ENCODE measurements at places on chromosomes 6 and 20. TPM values are rescaled to one million over a fixed set of nuclear protein-coding genes. Genes with fewer than 3 reads are reported as not detected.

DNA sequence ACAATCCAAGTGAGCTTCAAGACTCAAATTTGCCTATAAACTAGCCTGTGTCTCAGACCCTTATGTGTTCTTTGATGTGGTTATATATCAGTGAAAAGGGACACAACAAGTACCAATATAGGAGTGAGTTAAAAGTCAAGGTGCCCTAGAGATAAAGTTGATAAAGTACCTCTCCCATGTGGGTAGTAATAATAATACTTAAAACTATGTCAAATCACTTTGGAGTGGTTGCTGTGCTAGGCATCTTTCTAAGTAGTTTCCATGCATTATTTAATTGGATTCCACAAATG lies 100.4 kb downstream of the BMP5 start:
- H3K4me1 ChIP-seq, result no peaks in the 10 kb centered on the region
- no peaks in the 10 kb centered on the region for H3K36me3 ChIP-seq
- no peak for DNase-seq

DNA sequence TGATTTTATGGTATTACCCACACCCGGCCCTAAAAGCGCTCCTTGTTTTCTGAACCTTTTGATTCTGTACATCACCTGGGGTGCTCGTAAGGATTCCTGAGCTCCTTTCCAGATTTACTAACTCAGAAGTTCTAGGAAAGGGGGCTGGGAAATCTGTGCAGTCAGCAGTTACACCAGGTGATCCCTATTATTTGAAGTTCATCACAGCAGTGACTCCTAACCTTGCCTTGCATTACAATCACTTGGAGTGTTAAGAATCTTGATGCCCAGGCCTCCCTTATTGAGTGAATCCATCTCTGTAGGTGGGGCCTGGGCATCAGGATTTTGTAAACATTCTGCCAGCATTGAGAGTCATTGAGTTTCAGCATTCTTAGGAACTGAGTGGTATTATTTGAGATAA lies 44.7 kb downstream of the BMP6 start:
- H3K36me3 ChIP-seq, result no peaks in the 10 kb centered on the region
- H3K4me3 ChIP-seq, result no peak overlapping the region
- no peaks in the 10 kb centered on the region for H3K27me3 ChIP-seq
- H3K27ac ChIP-seq, result no peak overlapping the region
- no peak for DNase-seq

The MAFB gene
- 5.4 TPM for polyA plus RNA-seq

- H3K4me1 ChIP-seq, result no peaks in the 10 kb centered on the region
- H3K27me3 ChIP-seq, result no peaks in the 10 kb centered on the region
- H3K27ac ChIP-seq, result no peak overlapping the region
- DNase-seq, result no peak
These were observed 503.6 kb downstream of the MMUT start for GRCh38 chr6:48959251-48960060.

- H3K27ac ChIP-seq, result no peak overlapping the region
- H3K27me3 ChIP-seq, result no peaks in the 10 kb centered on the region
- no peak for DNase-seq
These were observed 9.4 kb downstream of the CCNC start for GRCh38 chr6:99559057-99559456.

The TMEM217 gene
- 0.60 TPM for polyA plus RNA-seq

DNA sequence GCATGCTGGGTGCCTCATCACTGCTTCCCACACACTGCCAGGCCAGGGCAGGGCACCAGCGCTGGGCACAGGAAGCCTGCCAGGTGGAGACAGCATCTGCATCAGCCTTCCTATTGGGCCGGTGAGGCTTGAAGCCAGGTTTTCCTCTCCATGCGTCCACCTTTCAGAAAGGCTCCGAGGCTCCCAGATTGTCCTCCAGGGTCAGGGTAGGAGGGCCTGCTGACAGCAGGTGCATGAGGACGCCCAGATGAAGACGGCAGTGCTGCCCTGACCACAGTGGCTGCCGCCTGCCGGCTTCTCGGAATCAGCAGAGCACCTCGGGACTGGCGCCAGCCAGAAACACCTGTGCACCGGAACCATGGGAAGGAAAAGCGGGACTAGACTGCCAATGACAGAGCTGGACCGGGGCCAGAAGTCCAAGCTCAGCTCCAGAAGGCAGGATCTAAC lies 170.5 kb upstream of the CST7 start:
- peak; percentile 61 for DNase-seq
- no peaks in the 10 kb centered on the region for H3K27me3 ChIP-seq
- no peaks in the 10 kb centered on the region for H3K36me3 ChIP-seq
- no peak overlapping the region for H3K4me3 ChIP-seq
- no peak overlapping the region for H3K27ac ChIP-seq

DNA sequence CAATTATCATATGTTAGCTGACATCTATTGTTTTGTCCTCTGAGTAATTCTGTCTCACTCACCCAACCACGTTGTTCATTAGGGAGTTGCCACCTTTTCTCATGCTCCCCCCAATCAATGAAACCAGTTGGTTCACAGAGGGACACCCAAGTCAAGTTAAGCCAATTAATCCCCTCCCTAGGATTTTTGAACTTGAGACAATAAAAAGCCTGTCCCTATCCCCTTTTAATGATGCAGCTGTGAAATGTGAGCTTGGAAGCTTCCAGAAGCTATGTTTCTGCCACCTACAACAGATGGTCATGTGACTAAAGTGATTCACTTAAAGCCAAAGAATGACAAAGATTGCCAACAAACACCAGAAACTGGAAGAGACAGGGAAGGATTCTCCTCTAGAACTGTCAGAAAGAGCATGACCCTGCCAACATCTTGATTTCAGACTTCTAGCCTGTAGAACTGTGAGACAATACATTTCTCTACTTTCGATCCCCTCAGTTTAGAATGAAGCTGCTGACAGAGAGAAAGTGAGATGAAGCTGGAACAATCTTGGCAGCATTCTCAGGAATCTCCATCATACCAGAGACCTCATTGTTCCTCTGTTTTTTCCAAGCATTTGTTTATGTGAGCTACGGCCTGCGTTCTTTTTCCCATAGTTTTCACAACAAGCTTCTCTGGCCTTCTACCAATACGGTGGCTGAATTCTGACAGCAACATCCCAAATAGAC lies 57.8 kb upstream of the TPD52L1 start:
- H3K4me1 ChIP-seq, result peaks cover 30% of the 10 kb centered on the region
- H3K4me3 ChIP-seq, result no peak overlapping the region
- no peaks in the 10 kb centered on the region for H3K36me3 ChIP-seq
- DNase-seq, result no peak
- no peaks in the 10 kb centered on the region for H3K27me3 ChIP-seq

DNA sequence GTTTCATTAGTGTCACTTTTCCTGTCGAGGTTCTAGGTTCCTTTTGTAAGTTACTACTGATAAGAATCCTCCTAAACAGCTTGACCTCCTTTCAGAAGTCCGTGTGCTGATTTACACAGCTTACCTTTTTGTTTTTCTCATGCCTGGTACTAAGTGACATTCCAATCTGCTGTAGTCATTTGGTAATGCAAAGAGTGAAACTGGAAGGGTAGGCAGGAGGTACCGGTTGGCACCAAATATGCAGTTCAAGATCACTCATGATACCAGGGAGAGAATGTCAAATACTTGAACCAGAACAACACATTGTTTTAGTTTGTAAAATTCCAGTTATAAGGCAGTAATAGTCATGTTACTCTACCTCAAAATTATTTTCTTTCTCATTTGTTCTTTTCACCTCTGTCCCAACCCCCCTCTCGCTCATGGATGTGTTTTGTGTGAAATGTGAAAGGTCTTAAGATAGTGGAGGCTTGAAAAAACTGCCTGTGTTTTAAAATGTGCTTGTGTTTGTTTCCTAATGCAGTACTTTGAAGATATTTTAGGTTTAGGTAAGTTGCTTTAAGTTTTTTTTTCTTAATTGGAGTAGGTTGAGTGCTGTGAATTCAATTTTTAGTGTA lies 23.2 kb downstream of the AFDN start:
- no peaks in the 10 kb centered on the region for H3K36me3 ChIP-seq
- DNase-seq, result no peak
- no peaks in the 10 kb centered on the region for H3K27me3 ChIP-seq
- no peak overlapping the region for H3K27ac ChIP-seq

DNA sequence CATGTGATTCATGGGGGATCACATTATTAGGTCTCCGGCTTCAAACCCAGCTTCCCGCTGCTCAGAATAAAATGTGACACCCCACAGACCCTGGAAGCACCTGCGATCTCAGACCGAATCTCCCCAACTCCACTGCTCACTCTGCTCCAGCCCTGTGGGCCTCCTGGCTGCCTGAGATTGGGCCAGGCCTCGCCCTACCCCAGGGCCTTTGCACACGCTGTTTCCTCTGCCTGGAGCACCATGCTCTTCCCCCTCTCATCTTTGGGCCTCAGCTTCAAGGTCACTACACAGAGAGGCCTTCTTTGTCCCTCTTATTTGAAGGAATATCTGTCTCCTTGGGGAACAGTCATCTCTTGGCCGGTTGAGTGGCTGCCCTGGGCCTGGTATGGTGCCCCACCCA lies 48.8 kb downstream of the RBM38 start:
- H3K27me3 ChIP-seq, result no peaks in the 10 kb centered on the region
- no peaks in the 10 kb centered on the region for H3K4me1 ChIP-seq
- no peak overlapping the region for H3K4me3 ChIP-seq
- DNase-seq, result no peak

GRCh38 chr6:154441995-154442310 lies 68.5 kb downstream of the CNKSR3 start:
- H3K4me3 ChIP-seq, result no peak overlapping the region
- DNase-seq, result no peak
- peaks cover 5% of the 10 kb centered on the region for H3K36me3 ChIP-seq
- peaks cover 56% of the 10 kb centered on the region for H3K4me1 ChIP-seq
- no peak overlapping the region for H3K27ac ChIP-seq

The PACRG gene
- 0.12 TPM for polyA plus RNA-seq

The DCDC2 gene
- polyA plus RNA-seq, result 0.46 TPM

DNA sequence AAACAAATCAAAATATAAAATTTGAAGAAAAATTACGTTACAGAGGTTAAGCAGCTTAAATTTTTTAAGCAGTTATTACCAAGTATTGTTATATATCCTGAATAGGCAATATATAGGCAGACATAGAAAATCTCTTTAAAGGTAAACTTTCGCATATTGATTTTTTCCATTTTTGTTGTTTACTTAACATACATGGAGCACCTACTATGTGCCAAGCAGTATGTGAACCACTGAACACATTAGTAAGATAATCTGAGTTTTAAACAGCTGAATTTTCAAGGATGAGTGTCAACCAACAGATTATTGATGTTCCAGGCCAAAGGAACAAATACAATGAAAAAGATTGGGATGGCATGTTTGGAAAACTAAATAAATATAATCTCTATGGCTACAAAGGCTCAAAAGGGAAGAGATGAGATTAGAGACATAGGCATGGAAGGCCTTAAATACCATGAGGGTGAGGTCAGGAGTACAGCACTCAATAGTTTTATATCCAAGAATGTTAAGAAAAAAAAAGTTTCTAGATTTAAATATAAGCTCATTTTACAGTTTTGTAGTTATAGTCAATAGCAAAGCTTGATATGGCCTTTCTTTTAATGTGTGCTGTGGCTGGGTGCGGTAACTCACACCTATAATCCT lies 277.5 kb downstream of the PTPRK start:
- H3K27me3 ChIP-seq, result no peaks in the 10 kb centered on the region
- H3K27ac ChIP-seq, result no peak overlapping the region
- H3K36me3 ChIP-seq, result no peaks in the 10 kb centered on the region
- DNase-seq, result no peak
- no peak overlapping the region for H3K4me3 ChIP-seq

- no peaks in the 10 kb centered on the region for H3K36me3 ChIP-seq
- DNase-seq, result peak; percentile 83
- peak overlapping the region; percentile 31 for H3K27ac ChIP-seq
- H3K4me1 ChIP-seq, result peaks cover 22% of the 10 kb centered on the region
These were observed 68.8 kb downstream of the FGD2 start for GRCh38 chr6:37074053-37074827.

- H3K4me3 ChIP-seq, result peak overlapping the region; percentile 60
- peaks cover 26% of the 10 kb centered on the region for H3K4me1 ChIP-seq
- H3K36me3 ChIP-seq, result no peaks in the 10 kb centered on the region
These were observed 31.4 kb upstream of the ID1 start for GRCh38 chr20:31573555-31574321.

Measured in sigmoid colon (tissue), 7 donors.